Endothelial cell of umbilical vein (primary cell): ENCODE measurements at places on chromosomes 12 and 14. TPM values are rescaled to one million over a fixed set of nuclear protein-coding genes. Genes with fewer than 3 reads are reported as not detected.
A peak's percentile ranks its signal among the peaks of the same experiment; 100 is the strongest.

DNA sequence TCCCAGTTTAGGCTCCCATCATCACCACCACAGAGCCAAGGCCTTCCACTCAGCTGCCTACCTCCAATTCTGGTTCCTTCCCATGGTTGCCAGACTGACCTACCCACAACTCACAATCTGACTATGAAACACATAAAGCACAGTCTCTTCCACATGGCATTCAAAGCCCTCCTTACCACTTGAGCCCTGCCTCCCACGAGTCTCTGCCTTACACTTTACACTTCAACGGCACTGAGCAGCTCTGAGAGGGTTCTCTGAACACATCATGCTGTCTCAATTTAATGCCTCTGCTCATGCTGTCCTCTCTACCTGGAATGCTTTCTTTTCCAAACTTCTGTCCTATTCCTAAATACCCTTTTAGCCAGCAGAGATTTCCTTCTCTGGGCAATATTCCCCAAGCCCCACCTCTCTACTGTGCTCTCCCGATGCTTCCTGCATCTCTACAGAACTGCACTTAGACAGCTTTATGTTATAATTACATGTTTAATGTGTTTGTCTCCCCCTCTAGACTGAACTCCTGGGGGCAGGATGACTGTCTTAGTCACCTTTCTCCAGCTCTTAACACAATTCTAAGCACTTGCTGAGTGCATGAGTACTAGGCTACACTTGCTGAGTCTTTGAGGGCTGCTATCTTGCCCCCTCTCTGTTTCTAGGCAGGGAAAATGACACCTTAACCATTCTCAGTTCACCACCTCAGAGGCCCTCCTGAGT is 23.5 kb downstream of the FMNL3 start:
- no peaks in the 10 kb centered on the region for H3K27me3 ChIP-seq
- no peak overlapping the region for H3K4me3 ChIP-seq
- no peak for DNase-seq
- no peaks in the 10 kb centered on the region for H3K36me3 ChIP-seq
- H3K4me1 ChIP-seq, result no peaks in the 10 kb centered on the region
- H3K27ac ChIP-seq, result no peak overlapping the region

- H3K27me3 ChIP-seq, result no peaks in the 10 kb centered on the region
- no peaks in the 10 kb centered on the region for H3K4me1 ChIP-seq
- no peak overlapping the region for H3K27ac ChIP-seq
- no peaks in the 10 kb centered on the region for H3K36me3 ChIP-seq
These were observed 238.2 kb downstream of the NELL2 start for GRCh38 chr12:44637875-44638274.

DNA sequence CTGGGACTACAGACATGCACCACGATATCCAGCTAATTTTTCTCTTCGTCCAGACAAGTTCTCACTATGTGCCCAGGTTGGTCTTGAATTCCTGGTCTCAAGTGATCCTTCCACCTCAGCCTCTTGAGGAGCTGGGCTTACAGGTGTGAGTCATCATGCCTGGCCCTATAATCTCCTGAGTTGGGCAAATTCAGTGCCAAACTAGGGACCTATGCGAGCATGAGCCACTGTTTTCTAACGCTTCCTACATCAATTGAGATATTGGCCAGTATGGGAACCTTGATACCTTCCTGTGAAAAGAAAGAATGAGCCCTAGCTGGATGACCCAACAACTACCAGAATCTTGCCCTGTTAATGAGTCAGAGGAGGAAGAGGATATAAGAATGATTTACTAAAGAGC is 585.2 kb downstream of the C12orf50 start:
- no peaks in the 10 kb centered on the region for H3K27me3 ChIP-seq
- H3K4me1 ChIP-seq, result peaks cover 11% of the 10 kb centered on the region
- no peak overlapping the region for H3K27ac ChIP-seq
- no peaks in the 10 kb centered on the region for H3K36me3 ChIP-seq

- H3K4me1 ChIP-seq, result no peaks in the 10 kb centered on the region
- no peak for DNase-seq
- H3K4me3 ChIP-seq, result no peak overlapping the region
- H3K27me3 ChIP-seq, result no peaks in the 10 kb centered on the region
- H3K36me3 ChIP-seq, result no peaks in the 10 kb centered on the region
- H3K27ac ChIP-seq, result no peak overlapping the region
These were observed 111.0 kb upstream of the LHX5 start for GRCh38 chr12:113582521-113583218.

Gene SYCP3
- polyA plus RNA-seq, result not detected in 2 replicates

Gene HIP1R
- 110 and 111 TPM in 2 replicates for polyA plus RNA-seq

- DNase-seq, result peak; percentile 84
- H3K27ac ChIP-seq, result peak overlapping the region; percentile 13
- peaks cover 11% of the 10 kb centered on the region for H3K4me1 ChIP-seq
These were observed 137.6 kb upstream of the TMTC1 start for GRCh38 chr12:29921307-29921706.

DNA sequence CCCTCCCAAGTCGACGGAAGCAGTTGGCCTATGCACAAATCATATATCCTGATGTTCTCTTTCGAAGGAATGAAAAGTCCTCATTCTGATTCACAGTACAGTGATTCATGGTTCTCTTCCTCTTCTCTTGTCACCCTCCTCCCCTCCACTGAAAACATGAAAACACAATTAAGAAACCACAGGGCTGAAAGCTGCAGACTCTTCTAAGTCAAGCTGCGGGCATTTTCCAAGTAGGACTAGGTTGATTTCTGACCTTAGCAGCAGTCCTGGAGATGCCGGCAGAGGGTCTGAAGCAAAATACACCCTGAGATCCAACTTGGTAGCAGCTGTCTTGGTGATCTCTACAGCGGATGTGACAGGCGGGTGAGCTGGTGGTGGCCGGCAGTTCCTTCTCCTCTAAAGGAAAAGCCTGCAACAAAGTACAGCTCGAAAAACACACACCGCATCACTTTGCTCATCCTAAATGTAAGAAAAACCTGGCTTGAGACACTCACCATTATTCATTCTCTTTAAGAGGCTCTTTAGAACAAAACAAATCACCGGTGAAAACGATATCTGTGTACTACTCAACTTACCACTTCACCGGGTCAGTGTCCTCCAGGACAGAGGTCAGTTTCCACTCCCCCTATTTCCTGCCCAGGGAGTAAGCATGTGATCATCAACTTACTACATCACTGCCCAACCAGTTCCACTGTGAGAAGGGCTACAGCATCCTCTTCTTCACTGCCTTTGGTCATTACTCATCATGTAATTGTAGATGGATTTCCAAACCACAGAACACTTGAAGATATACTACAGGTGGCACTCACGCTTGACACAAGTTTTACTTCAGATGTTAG is 6.0 kb downstream of the TMCC3 start:
- H3K27me3 ChIP-seq, result no peaks in the 10 kb centered on the region
- no peak overlapping the region for H3K4me3 ChIP-seq
- H3K36me3 ChIP-seq, result no peaks in the 10 kb centered on the region
- H3K27ac ChIP-seq, result peak overlapping the region; percentile 79
- peak; percentile 83 for DNase-seq

Gene C12orf50
- not detected in 2 replicates for polyA plus RNA-seq

Gene SRRM4
- polyA plus RNA-seq, result not detected in 2 replicates

GRCh38 chr12:122003651-122004611 is 17.8 kb upstream of the BCL7A start:
- H3K27me3 ChIP-seq, result no peaks in the 10 kb centered on the region
- no peak overlapping the region for H3K4me3 ChIP-seq
- no peaks in the 10 kb centered on the region for H3K36me3 ChIP-seq
- H3K27ac ChIP-seq, result no peak overlapping the region

Gene INSM2
- polyA plus RNA-seq, result not detected in 2 replicates

Gene KLRF1
- not detected in 2 replicates for polyA plus RNA-seq

DNA sequence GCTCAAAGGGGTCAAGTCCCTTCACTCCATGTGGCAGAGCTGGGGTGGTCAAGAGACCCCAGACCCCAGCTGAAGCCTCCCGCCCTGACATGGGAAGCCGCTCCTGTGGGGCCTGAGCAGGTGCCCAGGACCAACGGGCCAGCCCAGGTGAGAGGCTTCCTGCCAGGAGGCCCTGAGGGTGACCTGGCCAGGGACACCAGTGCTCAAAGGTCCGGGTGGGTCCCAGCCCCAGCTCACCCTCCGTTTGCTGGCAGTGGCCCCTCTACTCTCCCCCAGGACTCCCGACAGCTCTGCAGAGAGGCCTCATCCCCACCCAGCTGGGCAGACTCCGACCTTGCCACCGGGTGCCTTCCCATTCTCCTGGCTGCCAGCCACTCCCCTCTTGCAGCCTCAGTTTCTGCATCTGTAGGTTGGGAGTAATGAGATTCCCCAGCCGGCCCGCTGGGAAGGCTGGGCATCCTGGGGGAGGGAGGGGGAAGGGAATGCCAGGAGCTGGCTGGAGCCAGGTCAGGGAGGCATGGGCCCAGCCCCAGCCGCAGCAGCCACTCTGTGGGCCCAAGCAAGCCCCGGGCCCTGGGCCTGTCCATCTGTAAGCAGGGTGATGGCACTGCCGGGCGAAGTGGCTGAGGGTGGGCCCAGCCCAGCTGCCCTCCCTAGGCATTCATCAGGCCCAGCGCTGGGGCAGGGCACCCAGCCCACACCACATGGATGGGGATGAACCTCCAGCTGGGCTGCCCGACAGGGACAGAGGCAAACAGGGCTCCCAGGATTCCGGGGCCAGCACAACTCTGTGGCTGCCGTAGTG is 10.3 kb upstream of the INF2 start:
- no peak overlapping the region for H3K27ac ChIP-seq
- no peaks in the 10 kb centered on the region for H3K36me3 ChIP-seq
- DNase-seq, result no peak
- no peak overlapping the region for H3K4me3 ChIP-seq
- peaks cover 40% of the 10 kb centered on the region for H3K4me1 ChIP-seq

DNA sequence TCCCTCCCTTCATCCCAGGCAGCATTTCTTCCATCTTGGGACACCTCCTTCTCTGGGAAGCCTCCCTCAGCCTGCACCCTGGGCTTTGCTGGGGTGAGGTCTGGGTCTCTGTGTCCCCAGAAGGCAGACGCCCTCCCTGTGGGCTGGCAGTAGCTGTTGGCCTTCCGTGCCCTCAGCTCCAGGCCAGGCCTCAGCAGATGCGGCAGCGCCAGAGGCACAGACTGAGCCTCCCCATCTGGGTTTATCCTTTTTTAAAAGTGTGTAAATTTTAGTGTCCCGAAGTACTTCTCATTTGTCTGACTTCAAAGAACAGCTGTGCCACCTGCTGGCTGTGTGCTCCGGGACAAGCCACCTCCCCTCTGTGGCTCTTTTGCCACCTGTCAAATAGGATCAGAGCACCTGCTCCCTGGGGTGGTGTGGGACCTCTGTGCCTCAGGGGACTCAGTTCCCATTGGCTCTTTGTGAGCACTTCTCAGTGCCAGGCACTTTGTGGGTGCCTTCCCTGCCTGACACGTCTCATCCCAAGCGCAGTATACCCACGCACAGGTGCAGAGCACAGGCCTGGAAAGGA is 11.1 kb downstream of the EXOC3L4 start:
- H3K36me3 ChIP-seq, result no peaks in the 10 kb centered on the region
- no peak overlapping the region for H3K27ac ChIP-seq
- no peak overlapping the region for H3K4me3 ChIP-seq
- peaks cover 6% of the 10 kb centered on the region for H3K4me1 ChIP-seq

Gene NYNRIN
- 37.2 and 38.8 TPM in 2 replicates for polyA plus RNA-seq

- H3K4me3 ChIP-seq, result no peak overlapping the region
- peaks cover 23% of the 10 kb centered on the region for H3K4me1 ChIP-seq
- no peak overlapping the region for H3K27ac ChIP-seq
- DNase-seq, result no peak
- H3K36me3 ChIP-seq, result no peaks in the 10 kb centered on the region
These were observed 1.3 kb upstream of the P3H3 start for GRCh38 chr12:6826734-6827436.

Gene FOXA1
- polyA plus RNA-seq, result 0.06 TPM in 1 of 2 replicates, not detected in the other

DNA sequence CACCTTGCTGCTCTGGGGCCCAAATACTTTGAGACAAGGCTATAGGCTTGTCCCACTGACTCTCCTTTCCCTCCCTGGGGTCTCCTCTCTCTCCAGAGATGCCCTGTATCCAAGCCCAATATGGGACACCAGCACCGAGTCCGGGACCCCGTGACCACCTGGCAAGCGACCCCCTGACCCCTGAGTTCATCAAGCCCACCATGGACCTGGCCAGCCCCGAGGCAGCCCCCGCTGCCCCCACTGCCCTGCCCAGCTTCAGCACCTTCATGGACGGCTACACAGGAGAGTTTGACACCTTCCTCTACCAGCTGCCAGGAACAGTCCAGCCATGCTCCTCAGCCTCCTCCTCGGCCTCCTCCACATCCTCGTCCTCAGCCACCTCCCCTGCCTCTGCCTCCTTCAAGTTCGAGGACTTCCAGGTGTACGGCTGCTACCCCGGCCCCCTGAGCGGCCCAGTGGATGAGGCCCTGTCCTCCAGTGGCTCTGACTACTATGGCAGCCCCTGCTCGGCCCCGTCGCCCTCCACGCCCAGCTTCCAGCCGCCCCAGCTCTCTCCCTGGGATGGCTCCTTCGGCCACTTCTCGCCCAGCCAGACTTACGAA is 3.1 kb downstream of the NR4A1 start:
- peaks cover 17% of the 10 kb centered on the region for H3K4me1 ChIP-seq
- no peak overlapping the region for H3K27ac ChIP-seq
- H3K4me3 ChIP-seq, result no peak overlapping the region
- no peak for DNase-seq
- no peaks in the 10 kb centered on the region for H3K27me3 ChIP-seq

- H3K4me3 ChIP-seq, result no peak overlapping the region
- DNase-seq, result no peak
- no peaks in the 10 kb centered on the region for H3K4me1 ChIP-seq
- no peak overlapping the region for H3K27ac ChIP-seq
- H3K27me3 ChIP-seq, result no peaks in the 10 kb centered on the region
- H3K36me3 ChIP-seq, result no peaks in the 10 kb centered on the region
These were observed 372.2 kb downstream of the RAD51B start for GRCh38 chr14:68191567-68192321.

GRCh38 chr14:68779761-68780323 is 13.0 kb downstream of the ZFP36L1 start:
- H3K27me3 ChIP-seq, result no peaks in the 10 kb centered on the region
- H3K4me3 ChIP-seq, result no peak overlapping the region
- peak overlapping the region; percentile 51 for H3K27ac ChIP-seq
- peaks cover 36% of the 10 kb centered on the region for H3K4me1 ChIP-seq

DNA sequence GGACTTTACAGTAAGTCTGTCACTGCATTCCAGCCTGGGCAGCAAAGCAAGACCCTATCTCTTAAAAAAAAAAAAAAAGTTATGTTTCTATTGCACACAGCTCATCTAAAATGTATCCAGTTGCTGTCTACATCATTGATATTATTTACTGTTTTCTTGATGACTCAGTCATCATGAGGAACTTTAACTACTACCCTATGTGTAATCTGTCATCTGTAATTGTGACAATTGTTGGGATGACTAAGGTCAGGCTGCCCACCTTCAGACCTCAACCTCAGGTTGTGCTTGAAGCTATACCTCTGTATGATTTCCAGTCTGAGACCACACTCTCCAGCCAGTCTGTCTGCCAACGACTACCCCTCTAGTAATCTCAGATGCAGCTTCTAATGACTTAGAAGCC is 15.3 kb downstream of the PPP1R13B start:
- DNase-seq, result no peak
- no peaks in the 10 kb centered on the region for H3K36me3 ChIP-seq
- H3K27ac ChIP-seq, result no peak overlapping the region
- no peak overlapping the region for H3K4me3 ChIP-seq
- peaks cover 7% of the 10 kb centered on the region for H3K4me1 ChIP-seq
- H3K27me3 ChIP-seq, result no peaks in the 10 kb centered on the region
